ENCODE measurements at places on chromosomes 12 and 14.

DNA sequence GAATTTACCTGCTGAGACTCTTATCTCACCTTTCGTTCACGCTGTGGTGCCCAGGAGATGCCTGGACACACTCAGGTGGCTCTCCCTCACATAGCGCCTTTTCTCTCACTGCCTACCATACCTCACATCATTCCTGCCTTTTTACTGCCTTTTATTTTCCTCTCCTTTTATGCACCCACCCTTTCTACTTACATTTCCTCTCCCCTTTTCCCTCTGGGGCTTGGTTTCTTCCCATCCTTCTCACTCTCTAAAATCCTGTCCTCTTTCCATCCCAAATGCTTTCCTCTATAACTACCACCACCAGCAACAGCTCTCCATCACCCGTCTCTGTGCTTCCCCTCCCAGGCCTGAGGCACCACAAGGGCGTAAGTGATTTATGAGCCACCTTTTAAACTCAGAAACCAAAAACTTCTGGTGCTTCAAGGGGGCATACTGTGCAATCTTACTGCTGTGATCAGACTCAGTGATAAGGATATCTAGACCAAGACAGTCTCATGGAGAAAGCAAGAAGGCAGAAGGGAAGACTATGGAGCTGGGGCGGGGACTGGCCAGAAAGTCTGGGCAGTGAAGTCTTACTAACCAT is 32.7 kb upstream of the SMUG1 start:
- DNase-seq, result no peak

DNA sequence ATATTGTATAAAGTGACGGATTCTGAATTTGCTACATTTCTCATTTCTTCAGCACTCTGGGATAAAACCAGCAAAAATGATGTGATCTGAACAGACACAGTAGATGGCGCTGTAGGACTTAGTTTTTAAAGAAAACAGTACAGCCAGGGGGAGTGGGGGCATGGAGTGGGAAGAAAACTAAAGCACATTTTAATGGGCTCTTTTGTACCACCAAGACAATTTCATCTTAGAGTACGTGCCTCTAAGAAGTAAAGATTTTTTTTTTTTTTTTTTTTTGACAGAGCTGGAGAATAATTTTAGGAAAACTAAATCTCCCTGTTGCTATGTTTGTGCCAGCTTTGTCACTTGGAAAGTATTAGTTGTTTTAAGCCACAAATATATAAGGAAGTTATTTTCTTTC is 124.4 kb downstream of the RAD51B start:
- DNase-seq, result no peak

GRCh38 chr12:122668268-122668667 is 34.9 kb downstream of the HCAR2 start:
- no peak for DNase-seq

- no peak for DNase-seq
Measured at GRCh38 chr12:3081886-3082285, 4.7 kb downstream of the TSPAN9 start.

- DNase-seq, result no peak
Measured at GRCh38 chr14:29163109-29163508, 396.5 kb downstream of the FOXG1 start.

GRCh38 chr12:52745554-52745953 is 31.6 kb downstream of the KRT76 start:
- DNase-seq, result no peak

GRCh38 chr14:76343386-76343785 is 32.6 kb upstream of the ESRRB start:
- no peak for DNase-seq

DNA sequence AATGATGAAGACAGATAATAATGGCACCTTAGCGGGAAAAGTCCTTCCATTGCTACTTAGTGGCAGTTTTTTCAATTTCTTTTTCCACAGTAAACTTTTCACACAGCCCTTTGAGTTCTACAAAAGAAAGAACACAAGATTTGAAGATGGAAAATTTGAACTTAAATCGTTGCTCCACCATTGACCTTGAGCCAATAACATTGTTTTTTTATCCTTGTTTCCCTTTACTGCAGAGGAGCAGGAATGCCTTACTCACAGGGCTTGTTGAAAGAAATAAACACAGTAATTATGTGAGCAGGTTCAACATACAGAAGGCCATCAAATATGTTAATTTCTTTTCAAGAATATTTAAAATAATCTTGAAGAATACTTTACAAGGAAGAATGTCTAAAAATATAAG is 181.5 kb upstream of the KRR1 start:
- no peak for DNase-seq

DNA sequence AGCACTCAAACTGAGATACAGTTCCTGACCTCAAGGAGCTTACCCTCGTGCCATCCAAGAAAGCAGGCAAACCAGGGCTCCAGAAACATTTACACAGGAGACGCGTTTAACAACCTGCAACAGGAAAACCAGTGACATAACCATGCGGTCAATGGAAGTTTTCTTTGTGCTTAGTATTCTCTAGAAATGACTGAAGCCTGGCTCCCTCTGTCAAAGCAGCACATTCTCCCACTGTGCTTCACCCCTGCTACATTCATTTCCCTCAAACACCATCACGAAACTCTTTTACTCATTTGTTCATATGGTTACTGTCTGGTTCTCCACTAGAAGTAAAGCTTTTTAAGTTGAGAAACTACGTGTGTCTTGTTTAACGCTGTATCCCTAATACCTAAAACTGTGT is 161.3 kb upstream of the CCND2 start:
- no peak for DNase-seq

- DNase-seq, result no peak
Measured at GRCh38 chr14:61625165-61625564, 70.1 kb upstream of the HIF1A start.

DNA sequence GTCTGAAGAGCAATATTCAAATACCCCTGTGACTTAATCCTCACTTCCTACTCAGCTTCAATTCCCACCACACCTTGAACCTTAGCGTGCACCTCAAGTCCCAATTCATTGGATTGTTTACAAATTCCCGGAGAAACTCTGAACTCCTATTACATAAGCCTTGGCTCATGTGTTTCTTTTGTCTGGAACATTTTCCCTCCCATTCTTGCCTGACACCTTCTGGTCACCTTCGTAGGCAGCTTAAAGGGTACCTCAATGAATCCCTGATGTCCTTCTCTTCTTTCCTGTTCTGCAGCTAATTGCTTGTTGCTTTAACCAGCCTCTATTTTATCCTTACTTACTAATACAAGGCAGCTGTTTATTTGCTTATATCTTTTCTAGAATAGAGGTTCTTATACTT is 85.0 kb upstream of the SEL1L start:
- no peak for DNase-seq
